ENCODE measurements at places on chromosomes 6 and 20. TPM values are rescaled to one million over a fixed set of nuclear protein-coding genes. Genes with fewer than 3 reads are reported as not detected.

GRCh38 chr6:139954463-139955071 is 580.1 kb upstream of the CITED2 start:
- H3K4me3 ChIP-seq: no peak overlapping the region
- no peaks in the 10 kb centered on the region for H3K27me3 ChIP-seq
- H3K27ac ChIP-seq: no peak overlapping the region
- DNase-seq: no peak
- no peaks in the 10 kb centered on the region for H3K4me1 ChIP-seq

GRCh38 chr6:167275436-167275835 is 15.7 kb upstream of the UNC93A start:
- H3K27ac ChIP-seq: no peak overlapping the region
- no peaks in the 10 kb centered on the region for H3K36me3 ChIP-seq
- H3K4me1 ChIP-seq: no peaks in the 10 kb centered on the region

DNA sequence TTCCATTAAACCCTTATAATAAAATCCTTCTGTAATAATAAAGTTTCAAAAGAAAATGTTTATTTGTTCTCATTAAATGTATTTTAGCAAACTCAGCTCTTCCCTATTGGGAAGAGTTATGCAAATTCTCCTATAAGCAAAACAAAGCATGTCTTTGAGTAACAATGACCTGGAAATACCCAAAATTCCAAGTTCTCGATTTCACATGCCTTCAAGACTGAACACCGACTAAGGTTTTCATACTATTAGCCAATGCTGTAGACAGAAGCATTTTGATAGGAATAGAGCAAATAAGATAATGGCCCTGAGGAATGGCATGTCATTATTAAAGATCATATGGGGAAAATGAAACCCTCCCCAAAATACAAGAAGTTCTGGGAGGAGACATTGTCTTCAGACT is 3.8 kb downstream of the IL17A start:
- peaks cover 53% of the 10 kb centered on the region for H3K27me3 ChIP-seq
- no peak overlapping the region for H3K4me3 ChIP-seq
- no peak overlapping the region for H3K27ac ChIP-seq
- no peaks in the 10 kb centered on the region for H3K36me3 ChIP-seq
- peaks cover 9% of the 10 kb centered on the region for H3K4me1 ChIP-seq

DNA sequence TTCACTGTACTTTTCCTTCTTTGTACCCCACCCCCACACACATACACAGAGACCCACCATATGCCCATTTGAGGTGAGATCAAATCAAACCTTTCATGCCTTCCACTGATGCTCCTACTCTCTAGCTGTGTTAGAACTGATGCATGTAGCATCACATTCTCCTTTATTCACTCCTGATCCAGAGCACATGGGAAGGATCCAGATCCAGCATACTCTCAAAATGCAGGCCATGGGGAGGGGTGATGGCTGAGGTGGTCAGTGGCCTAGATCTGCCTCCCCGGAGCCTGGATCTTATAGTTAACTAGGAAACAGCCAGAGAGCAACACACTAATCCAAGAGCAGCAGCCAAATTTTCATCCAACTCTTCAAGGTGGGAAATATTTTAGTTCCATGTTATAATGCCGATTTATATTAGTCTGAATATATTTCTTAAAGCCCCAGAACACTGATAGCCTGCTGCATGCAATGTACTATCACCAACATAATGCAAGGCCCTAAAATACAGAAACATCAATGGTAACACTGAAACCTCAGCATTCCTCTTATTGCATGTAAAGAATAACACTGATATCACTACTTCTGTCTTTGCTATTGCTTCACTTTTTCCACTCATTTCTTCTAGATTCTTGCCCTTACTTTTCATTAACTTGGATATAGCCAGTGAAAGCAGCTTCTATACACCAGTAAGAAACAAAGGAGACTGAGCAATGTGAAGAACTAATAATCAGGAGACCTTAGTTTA is 126.8 kb upstream of the BEND6 start:
- no peak for DNase-seq
- H3K4me1 ChIP-seq: no peaks in the 10 kb centered on the region
- no peak overlapping the region for H3K4me3 ChIP-seq
- no peaks in the 10 kb centered on the region for H3K36me3 ChIP-seq
- no peak overlapping the region for H3K27ac ChIP-seq

DNA sequence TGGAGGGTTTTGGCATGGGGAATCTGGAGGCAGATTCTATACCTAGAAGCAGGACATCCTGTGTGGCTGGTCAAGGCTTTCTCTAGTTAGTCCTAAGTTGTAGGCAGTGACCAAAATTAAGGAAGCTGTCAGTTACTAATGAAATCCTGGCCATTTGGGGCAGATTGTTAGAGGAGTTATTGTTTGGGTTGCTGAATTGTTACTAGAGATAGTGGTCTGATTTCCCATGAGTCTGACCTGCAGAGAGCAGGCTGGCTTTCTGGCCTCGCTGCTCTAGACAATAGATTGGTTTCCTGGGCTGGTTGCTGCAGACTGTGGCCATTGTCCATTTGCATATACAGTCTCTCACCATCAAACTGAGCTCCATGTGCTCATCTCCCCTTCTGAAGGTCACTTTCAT is 205.0 kb upstream of the SASH1 start:
- H3K27ac ChIP-seq: no peak overlapping the region
- no peaks in the 10 kb centered on the region for H3K4me1 ChIP-seq
- peaks cover 7% of the 10 kb centered on the region for H3K27me3 ChIP-seq
- no peaks in the 10 kb centered on the region for H3K36me3 ChIP-seq
- no peak overlapping the region for H3K4me3 ChIP-seq

DNA sequence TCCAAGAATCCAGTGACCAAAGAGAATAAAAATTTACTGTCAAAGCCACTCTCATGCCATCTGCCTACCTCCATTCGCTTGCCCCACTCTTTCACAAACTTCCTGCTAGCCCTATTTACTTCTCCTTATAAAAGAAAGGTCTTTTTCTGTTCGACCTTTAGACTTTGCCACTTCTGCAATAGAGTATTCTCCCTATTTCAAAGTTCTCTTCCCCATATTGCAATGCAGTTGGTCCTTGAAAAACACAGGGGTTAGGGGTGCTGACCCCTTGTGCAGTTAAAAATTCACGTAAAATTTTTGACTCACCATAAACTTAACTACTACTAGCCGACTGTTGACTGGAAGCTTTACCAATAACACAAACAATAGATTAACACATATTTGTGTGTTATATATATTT is 15.0 kb downstream of the CCN2 start:
- H3K27ac ChIP-seq: no peak overlapping the region
- no peak for DNase-seq
- no peaks in the 10 kb centered on the region for H3K36me3 ChIP-seq
- H3K4me1 ChIP-seq: no peaks in the 10 kb centered on the region
- peaks cover 8% of the 10 kb centered on the region for H3K27me3 ChIP-seq
- no peak overlapping the region for H3K4me3 ChIP-seq

GRCh38 chr20:63941282-63942081 is 14.7 kb downstream of the UCKL1 start:
- peak overlapping the region; percentile 27 for H3K4me3 ChIP-seq
- peak overlapping the region; percentile 90 for H3K27ac ChIP-seq
- peaks cover 27% of the 10 kb centered on the region for H3K4me1 ChIP-seq
- H3K36me3 ChIP-seq: peaks cover 43% of the 10 kb centered on the region
- peak; percentile 92 for DNase-seq

ATP9A gene
- total RNA-seq: 1.0 TPM
